Stimulated activated CD4-positive, alpha-beta T cell treated with anti-CD3 and anti-CD28 coated beads, Interleukin-4, amount 100 ng/mL, for 1 hour (primary cell): ENCODE measurements at places on chromosomes 12 and 14.

DNA sequence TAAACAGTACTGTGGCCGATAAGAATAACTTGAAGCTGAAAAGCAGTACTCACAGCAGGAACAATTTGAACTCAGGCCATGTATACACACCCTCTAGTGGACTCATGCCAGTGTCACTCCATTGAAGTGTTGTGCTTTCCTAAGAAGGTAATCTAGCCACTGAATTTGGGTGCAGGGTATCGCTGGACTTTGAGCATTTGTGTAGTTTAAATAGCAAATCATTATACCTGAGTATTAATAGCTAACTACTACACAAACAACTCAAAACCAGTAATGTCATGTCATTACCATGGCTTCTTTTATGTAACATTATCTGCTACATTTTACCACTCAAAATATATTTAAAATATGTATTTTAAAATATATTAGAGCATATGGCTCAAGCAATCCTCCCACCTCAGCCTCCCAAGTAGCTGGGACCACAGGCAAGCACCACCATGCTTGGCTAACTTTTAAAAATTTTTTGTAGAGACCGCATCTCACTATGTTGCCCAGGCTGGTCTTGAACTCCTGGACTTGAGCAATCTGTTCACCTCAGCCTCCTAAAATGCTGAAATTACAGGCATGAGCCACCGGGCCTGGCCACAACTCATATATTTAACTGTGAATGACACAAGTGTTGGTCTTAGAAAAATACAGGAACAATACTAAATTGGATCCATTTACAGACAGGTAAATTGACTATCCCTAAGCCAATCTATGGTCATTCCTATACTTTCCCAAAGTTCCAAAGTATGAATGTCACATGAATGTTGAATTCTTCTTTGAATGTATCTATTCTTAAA lies 25.6 kb upstream of the ARID4A start:
- DNase-seq: no peak

DNA sequence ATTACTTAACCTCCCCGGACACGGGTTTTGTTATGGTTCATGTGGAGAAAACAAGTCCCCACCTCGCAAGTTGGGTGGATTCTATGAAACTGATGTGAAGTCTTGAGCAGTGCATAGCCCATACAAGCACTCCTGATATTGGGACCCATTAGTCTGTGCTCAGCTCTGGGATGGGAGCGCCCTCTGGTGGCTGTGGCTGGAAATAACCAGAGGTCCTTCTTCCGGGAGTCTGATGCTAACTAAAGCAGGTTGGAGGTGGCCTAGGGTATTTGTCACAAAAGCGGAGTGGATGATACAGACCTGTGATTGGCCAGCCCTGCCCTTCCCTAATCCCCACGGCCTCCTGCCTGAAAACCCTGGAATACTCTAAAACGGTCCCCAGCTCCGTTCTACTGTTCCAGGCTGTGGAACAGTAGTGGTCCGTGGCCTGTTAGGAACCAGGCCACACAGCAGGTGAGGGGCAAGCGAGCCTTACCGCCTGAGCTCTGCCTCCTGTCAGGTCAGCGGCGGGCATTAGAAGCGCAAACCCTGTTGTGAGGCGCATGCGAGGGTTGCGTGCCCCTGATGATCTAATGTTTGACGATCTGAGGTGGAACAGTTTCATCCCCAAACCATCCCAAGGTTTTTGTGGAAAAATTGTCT lies 6.4 kb downstream of the SLC48A1 start:
- DNase-seq: peak; percentile 94

GRCh38 chr14:67694791-67695393 lies 672 bp downstream of the RDH11 start:
- DNase-seq: peak; percentile 64

DNA sequence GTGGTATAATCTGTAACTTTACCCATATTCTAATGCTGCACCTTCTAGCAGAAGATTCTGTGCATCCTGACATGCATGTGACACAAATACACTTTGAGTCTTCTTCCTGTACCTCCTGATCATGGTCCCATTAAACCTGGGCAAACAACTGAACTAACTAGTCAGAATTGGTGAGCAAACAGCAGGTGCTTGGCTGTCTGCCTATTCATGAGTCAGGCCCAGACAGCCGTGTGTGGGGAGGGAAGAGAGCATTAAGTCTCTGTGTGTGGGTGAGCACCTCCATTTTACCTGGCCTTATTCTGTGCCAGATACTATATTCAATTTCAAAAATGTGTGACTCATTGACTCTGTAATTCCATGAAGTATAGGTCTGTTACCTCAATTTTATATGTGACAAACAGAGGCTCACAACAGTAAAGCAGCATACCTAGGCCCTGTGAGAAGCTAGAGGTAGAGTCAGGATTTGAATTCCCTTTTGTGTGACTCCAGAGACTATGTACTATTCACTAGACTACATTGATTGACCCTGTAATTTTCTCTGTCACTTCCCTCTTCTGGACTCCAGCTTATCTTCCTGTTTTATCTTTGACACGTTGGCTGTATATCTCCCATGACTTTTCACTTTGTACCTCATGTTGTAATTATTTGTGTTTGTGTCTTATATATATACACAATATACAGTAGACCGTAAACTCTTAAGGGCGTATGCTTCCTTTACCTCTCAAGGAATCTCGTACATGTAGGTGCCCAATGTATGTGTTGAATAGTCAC lies 32.2 kb downstream of the SUSD6 start:
- peak; percentile 76 for DNase-seq

- no peak for DNase-seq
Measured at GRCh38 chr12:49540229-49541139, 1.7 kb downstream of the KCNH3 start.

- no peak for DNase-seq
Measured at GRCh38 chr14:33589334-33589733, 361.5 kb downstream of the EGLN3 start.

- DNase-seq: no peak
Measured at GRCh38 chr12:130087222-130087621, 75.0 kb upstream of the FZD10 start.
